ENCODE measurements at places on chromosomes 7 and 10.

DNA sequence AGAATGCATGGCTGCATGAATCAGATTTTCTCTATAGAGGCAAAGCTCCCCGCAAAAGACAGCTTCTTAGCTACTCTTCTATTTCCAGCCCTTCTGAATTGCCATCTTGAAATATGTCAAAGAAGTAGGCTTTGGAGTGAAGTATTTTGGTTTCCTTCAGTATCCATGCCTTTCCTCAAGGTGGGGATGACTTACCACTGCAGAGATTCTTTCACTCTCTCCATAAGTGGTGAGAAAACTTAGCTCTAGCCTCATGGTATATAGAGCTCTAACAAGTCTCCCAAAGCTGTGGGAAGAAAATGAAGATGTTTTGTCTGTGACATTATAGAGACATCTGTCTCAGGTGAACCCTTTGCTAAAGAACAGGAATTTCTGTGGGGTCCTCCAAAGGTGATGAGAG lies 89.6 kb upstream of the ITGB1 start:
- no peak for DNase-seq

GRCh38 chr10:75736889-75737579 lies 305.6 kb downstream of the LRMDA start:
- no peak for DNase-seq

DNA sequence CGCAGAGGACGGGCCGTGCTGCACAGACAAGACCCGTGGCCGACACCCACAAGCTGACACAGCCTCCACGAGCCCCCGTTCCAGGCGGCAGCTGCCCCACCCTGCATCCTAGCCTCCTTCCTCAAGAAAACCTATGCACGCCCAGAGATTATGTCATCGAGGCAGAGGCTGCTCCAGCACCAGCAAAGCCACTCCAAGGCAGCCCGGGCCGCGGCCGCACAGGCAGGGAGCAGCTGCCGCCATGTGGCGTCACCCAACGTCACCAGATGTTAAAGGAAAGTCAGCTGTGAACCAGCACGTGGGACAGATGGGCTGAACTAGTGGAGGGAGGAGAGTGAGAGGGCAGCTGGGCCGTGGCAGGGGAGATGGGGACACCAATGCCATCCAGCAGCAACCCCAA lies 59.8 kb downstream of the STK32C start:
- no peak for DNase-seq

DNA sequence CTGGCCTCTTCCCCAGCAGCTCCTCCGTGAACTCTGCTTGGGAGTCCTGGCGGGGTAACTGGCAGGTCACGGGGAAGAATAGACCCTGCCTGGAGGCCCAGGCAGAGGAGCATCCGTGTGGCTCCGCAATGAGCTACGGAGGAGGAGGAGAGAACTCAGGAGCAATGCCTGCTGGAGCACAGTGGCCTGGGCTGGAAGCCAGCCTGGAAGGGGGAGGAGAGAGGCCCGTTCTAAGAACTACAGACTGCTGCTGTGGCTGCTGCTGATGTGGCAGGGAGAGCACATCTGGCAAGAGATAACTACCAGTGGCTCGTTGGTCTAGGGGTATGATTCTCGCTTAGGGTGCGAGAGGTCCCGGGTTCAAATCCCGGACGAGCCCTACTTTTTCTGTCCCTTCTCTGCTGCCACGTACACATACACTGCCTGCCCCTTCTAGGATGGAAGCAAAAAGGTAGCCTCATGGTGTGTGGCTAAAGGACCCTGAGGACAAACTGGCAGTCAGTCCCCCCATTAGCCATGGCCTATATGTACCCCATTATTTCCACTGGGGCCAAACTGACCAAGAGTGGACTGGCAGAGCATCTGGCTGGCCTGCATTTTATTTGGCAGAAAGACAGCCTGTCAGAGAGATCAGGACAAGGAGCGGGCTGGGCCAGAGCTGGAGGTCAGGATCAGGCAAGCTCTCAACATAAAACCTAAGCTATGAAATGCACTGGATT lies 7.7 kb upstream of the OPN1SW start:
- DNase-seq = no peak

GRCh38 chr7:134562136-134562535 lies 13.2 kb downstream of the AKR1B15 start:
- DNase-seq = no peak

DNA sequence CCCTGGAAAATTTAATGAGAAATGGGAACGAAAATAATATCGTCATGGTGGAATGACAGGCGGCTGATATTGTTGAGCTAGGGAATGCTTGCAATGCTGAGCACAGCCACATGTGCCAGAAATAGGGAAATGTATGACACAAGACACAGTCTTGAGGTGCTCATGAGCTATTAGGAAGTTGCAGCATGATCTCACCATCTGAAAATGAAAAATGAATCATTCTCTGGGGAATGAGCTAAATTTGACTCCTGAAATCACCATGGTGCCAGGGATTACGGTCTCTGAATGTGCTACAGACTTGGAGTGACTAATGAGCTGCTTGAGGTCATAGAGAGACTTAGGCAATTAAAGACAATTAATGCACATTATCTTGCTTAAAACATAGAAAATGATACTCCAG lies 845.0 kb downstream of the CNTNAP2 start:
- no peak for DNase-seq

DNA sequence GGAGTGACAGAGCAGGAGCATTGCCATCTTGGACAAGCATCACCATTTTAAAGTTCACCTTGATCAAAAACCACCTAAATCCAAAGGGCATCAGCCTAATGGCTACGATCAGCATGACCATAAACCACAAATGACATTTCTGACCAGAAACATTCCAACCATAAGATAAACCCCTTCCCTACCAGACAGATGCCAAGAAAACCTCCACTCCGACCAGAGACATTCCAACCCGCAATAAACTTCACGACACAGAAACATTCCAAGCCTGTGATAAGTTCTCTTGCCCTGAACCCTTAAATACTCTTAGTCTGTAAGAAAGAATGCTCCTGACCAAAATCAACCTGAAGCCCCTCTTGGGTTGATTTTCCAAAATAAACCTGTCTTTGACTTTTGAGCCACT lies 606.9 kb downstream of the POM121L12 start:
- no peak for DNase-seq

GRCh38 chr7:81594767-81595166 lies 175.1 kb downstream of the HGF start:
- no peak for DNase-seq

GRCh38 chr7:151793991-151794507 lies 82.9 kb downstream of the PRKAG2 start:
- DNase-seq = no peak

DNA sequence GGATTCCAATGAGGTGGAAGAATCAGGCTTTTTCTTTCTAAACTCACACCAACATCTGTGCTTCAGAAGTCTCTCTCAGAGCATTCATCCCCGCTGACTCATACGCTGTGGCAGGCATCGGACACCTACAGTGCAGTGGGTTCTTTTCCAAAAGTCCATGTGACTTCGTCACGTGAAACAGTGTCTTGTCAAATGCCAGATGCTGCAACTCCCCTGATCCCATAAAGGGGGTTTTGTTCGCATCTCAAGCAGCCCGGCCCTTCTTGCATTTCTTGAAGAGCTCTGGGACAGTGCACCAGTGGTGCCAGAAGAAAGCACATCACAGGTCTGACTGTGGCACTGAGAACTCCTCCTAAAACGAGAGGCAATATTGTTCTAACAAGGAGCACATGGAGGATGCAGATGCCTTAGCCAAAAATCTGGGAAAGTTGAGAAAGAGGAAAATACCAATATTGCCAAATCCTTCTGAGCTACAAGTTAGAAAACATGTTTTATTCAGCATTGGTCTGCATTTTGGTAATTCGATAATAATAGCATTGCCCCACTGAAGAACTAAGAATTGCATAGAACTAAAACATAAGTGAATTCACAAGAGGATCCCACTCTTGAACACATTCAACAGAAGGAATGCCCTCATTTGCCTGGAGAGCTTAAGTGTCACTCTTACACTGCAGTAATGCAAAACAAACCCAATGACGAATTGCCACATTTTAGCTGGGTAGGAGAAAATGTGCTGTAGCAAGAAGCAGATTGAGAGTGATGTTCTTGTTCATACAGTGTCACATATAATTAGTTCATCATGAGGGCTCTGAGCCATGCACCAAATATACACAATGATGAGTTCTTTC lies 204.4 kb downstream of the CXCL12 start:
- no peak for DNase-seq

- DNase-seq = no peak
Measured at GRCh38 chr7:30323006-30323355, 38.6 kb downstream of the ZNRF2 start.

DNA sequence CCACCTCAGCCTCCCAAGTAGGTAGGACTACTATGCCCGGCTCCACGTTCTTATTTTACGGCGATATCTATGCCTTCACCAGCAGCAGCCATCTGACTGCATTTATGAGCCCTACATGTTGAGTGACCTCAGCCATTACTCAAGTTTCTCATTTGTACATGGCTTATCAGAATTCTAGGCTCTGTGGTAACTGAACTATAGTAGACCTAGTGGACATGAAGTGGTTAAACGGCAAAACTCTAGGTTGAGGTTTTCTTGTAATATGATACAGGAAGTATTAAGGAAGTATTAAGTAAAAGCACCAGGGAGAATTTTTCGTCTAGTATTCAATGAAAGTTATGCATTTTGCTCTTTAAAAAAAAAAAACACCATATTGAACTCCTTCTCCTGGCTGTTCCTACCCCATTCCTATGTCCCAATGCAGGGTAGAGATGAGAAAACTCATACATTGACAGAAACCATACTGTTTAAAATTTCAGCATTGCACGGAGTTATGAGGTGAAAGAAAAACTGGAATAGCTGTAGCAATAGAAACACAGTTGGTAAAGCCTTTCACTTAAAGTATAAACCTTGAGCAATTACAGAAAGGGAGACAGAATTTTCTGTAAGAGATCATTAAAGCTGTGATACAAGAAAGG lies 39.8 kb upstream of the EPC1 start:
- DNase-seq = no peak

DNA sequence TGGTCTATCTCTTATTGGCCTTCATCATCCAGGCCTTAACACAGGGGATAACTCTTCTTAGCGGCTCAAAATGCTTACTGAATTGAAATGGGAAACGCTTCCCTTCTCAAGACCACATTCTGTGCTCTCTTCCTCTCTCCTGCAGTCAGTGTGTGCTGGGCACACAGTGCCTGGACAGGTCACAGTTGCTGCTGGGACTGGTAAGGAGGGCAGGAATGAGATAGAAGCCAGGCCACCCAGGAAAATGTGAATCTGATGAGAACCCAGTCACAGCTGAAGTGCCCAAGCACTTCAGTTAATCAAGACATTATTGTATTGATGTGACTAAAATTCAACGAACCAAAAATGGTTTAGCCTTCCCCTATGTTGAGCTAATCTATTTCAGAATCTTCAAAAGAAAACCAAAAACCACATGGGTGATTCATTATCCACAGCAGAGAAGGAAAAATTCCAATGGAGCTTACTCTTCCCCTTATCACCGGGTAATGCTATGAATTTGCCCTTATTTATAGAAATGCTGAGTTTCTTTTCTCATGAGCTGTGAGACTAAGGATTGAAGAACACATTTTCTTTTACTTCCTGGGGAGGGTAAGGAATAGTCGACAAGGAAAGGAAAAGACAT lies 41.2 kb upstream of the PLPP4 start:
- no peak for DNase-seq
